ENCODE measurements at places on chromosomes 3 and 15.

DNA sequence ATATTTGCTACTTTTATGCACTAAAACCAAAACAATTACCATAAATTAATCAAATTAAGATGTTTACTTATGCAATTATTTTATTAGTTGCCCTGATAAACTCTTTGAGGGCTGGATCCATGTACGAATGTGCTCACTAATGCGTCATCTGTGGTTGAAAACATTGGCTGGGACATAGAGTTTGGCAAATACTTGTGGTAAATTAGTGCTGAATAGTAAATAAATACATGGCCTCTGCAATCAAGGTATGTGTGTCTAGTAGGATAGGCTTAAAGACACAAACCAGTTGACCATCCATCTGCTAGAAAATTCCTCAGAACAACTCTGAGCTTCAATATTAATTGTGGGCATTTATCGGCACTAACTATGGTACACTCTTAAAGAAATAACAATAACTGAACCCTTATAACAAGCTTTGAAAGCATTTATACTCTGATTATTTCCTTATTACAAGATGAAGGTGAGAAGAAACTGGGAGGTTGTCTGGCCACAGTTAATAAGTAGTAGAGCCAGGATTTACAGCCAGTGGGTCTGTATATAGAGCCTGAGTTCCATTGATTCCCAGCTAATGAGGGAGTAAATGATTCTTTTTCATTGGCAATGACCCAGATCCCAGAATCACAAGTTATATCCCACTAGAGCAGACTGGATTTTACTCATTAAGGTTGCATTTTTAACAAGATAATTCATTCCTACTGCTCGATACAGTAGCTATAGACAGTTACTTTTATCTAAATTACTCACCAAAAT is 169.5 kb upstream of the CNTN6 start:
- DNase-seq, result no peak

DNA sequence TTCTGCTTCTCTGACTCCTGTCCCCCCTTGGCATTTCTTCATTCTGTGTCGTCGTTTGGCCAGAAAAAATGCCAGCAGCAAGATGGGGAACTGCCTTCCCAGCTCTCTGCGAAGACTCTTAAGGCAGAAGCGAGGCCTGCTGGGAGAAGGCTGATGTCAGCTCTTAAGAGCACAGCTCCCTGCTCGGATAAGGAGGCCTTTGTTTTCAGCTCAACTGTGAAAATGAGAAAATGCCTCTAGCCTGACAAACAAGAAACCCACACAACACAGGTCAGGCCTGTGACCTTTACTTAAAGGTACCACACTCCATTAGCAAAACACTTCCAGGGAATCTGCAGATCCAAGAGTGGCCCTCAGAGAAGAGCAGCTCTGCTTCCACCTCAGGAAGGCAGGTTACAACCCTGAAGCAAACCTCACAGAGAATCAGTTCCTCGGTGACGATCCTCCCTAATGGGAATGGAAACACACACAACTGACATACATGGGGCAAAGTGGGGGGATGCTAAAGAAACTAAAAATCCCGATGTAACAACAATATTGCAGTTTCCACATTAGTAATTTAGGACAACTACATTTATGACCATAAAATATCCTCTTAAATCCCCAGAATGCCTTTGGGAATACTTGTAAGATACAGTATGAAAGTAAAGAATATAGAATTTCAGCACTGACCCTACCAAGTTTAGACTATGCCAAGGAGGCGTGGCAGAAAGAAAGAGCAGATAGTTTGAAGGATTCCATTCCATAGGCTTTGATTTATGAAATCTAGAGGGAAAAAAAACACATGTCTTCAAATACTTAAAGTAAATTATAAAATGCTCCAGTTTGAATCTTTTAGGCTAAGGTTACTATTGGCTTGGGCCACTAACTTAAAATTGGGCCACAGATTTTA is 52.1 kb downstream of the VGLL4 start:
- DNase-seq, result no peak

DNA sequence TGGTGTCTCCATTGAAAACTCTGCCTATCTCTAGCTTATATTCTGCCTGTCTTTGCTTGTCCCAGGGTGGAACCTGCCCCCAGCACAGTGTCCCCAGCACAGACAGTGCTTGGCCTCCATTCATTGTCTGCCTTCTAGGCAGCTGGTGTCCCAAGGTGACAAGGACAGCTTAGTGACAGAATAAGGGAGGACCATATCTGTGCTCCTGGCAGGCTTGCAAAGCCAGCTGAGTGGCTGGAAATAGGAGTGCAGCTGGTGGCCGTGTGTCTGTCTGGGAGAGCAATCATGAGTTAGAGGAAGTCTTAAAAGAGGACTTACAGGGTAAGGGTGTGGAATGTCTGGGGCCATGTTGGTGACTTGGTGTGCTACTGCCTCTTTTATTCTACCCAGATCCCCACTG is 33.4 kb downstream of the SCN5A start:
- DNase-seq, result no peak

DNA sequence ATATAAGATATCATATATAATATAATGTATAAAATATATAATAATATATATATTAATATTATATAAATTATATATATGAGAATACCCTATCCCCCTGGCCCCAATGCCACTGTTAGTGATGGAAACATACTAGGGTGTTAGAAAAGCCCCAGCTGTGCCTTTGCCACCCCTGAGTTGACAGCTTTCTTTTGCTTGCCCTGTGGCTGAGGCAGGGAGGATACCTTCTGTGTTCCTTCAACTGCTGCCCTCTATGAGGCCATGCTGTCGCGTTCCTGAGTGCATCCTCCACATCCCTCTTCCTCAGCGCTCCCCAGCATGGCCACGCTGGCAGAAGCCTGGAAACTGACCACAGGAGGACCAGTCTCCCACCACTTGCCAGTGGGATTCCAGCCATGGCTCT is 26.3 kb downstream of the FAN1 start:
- DNase-seq, result no peak

GRCh38 chr3:52194485-52195290 is 3.3 kb upstream of the ALAS1 start:
- DNase-seq, result no peak

Data from HTR-8/SVneo (cell line).